Kidney epithelial cell (primary cell): ENCODE measurements at places on chromosomes 7 and 10.

DNA sequence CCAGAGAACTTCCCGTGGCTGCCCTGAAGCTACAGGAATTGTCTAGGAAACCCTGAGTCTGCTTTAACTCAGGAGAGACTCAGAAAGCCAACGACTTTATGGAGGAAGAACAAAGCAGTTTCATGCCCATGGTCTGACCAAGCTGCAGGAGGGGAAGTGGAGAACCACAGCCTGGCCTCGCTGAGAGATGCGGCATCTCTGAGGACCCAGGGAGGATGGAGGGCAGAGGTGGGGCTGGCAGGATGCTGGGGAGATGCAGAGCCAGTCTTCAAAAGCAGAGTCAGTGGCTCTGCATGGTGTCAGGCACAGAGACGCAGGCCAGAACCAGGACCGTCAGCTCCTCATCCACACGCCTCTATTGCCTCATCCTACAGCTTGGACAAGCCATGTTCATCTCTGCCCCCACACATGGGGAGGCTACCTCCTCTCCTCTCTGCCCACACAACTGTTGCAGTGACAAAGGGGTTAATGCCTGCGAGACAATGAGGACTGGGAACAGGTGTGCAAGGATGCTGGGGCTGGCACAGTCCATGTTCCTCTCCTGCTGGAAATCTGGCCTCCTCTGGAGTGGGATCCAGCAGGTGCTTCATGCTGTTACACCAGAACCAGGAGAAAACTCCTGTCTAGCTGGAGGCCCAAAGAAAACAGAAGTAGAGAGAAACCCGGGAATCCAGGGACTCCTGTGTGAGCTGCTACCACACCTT is 267.0 kb downstream of the PLXNA4 start:
- DNase-seq = no peak

DNA sequence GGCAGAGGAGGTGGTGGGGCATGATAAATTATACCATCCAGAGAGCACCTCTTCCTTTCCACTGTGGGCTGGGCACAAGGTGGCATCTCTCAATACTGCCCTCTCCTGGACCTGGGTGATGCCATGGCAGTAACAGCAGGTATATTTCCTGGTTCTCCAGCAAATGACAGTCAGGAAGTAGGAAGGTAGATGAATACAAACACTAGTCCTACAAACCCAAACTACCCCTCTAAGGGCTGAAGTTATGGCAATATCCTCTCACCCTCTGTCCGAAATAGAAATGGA is 1004.9 kb downstream of the KCNMA1 start:
- DNase-seq = no peak

- DNase-seq = no peak
Observed at GRCh38 chr7:12607134-12607533, 36.6 kb downstream of the SCIN start.

DNA sequence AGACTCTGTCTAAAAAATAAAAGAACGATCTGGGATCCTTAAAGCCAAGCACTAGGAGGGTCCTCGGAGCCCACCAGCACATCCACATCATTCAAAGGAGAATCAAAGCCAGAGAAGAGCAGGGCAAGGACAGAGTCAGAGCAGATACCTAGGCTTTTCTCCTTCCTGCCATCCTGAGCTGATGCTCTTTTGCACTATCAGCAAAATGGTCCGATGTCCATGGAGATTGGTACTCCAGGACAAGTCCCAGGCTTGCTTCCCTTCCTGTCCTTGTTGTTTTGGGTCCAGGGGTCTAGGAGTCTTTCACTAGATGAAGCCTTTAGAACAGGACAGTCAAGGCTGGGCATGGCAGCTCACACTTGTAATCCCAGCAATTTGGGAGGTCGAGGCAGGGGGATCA is 58.0 kb upstream of the ELN start:
- no peak for DNase-seq

- no peak for DNase-seq
Observed at GRCh38 chr7:157388301-157388700, 51.5 kb downstream of the DNAJB6 start.

GRCh38 chr10:106706127-106706526 is 458.4 kb downstream of the SORCS1 start:
- DNase-seq = no peak

DNA sequence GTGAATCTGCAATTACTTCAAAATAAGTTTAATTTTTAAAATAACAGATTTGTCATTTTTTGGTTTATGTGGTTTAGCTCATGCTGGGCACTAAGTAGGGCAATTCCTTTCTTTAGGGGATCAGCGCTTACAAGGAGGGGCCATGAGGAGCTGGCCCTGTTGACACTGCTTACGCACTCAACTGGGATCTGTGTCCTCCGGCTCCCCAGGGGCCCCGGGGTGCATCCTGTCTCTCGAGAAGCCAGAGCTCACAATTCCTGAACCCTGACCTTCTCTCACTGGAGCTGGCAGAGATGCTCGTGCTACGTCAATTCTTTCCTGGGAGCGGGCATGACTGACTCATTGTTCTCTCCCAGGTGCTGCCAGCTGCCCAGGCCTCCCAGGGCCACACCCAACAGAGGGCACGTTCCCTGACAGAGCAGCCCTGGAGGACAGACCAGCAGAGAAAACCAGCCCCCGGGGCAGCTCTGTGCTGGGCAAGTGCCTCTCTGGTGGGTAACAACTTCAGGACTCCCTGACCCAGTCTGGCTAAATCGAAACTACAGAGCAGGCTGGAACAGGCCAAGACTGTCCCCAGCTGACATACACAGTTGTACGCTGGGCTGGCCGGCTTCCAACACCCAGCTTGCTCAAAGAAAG is 36.8 kb downstream of the CTBP2 start:
- peak; percentile 53 for DNase-seq

DNA sequence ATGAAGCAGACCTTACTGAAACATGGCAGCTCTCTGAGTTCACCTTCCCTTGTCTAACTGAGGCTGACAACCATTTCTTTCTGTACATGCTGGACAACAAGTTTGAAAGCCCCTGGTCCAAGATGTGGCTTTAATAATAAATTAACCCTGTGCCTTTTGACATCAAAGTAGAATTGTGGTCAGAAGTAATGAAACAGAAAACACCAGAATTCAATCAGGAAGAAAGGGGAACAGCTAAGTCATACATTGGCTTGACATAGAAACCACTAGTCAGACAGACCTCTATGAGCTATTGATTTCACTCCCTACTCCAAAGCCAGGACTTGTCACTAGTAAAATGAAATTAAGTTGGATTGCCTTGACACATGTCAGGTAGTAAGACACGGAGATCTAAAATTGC is 175.2 kb upstream of the ASAH2 start:
- DNase-seq = no peak

- DNase-seq = no peak
Observed at GRCh38 chr7:100221231-100221718, 1.5 kb downstream of the PVRIG start.

GRCh38 chr7:130490888-130491804 is 739 bp upstream of the MEST start:
- no peak for DNase-seq

- DNase-seq = no peak
Observed at GRCh38 chr7:3486841-3487240, 185.8 kb downstream of the SDK1 start.

DNA sequence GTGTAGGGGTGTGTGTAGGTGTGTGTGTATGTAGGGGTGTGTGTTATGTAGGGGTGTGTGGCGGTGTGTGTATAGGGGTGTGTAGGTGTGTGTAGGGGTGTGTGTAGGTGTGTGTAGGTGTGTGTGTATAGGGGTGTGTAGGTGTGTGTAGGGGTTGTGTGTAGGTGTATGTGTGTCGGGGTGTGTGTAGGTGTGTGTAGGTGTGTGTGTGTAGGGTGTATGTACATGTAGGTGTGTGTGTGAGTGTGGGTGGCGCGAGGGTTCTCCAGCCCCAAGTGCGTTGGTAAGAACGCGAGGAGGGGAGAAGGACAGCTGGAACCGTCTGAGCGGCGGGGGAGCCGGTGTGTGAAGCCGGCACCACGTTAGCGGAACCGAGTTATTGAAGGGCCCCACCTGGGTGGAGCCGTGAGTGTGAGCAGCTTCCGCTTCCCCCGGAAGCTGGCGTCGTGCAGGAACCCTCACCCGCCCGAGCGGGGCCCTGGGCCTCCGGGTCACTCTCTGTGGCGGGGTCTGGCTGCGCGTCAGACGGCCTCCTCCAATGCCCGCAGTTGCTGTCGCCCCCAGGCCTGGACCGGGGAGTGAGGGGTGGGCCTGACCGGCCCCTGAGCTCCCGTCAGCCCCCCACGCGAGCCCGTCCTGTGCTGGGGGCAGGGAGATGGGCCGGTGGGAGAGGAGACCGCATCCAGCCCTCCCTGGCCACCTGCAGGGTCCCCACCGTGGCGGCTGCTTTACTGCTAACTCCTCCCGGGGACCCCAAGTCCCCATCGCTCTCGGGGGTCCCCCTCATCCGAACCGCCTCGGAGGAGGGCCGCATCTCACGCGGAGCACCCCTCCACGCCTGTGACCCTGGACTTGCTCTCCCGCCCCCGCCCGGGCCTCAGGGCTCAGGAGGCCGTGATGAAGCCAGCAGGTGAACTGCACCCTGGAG is 49.6 kb upstream of the PSMG3 start:
- no peak for DNase-seq

DNA sequence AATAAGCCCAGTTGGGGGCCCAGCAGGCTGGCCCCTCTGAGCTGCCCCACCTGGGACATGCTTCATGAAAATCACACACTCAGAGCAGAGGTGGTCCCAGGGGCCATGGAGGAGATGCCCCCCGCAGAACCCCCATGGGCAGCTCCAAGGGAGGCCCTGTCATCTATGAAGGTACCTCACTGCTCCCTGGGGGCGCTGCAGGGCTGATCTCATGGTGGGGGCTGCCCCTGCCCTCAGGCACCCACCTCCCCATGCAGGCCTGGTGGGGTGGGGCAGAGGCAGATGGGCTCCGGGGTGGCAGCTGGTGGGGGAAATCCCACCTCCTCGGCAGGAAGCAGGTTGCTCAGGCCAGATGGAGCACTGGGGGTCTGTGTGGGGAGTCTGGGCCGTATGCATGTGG is 60.5 kb downstream of the YKT6 start:
- DNase-seq = no peak

DNA sequence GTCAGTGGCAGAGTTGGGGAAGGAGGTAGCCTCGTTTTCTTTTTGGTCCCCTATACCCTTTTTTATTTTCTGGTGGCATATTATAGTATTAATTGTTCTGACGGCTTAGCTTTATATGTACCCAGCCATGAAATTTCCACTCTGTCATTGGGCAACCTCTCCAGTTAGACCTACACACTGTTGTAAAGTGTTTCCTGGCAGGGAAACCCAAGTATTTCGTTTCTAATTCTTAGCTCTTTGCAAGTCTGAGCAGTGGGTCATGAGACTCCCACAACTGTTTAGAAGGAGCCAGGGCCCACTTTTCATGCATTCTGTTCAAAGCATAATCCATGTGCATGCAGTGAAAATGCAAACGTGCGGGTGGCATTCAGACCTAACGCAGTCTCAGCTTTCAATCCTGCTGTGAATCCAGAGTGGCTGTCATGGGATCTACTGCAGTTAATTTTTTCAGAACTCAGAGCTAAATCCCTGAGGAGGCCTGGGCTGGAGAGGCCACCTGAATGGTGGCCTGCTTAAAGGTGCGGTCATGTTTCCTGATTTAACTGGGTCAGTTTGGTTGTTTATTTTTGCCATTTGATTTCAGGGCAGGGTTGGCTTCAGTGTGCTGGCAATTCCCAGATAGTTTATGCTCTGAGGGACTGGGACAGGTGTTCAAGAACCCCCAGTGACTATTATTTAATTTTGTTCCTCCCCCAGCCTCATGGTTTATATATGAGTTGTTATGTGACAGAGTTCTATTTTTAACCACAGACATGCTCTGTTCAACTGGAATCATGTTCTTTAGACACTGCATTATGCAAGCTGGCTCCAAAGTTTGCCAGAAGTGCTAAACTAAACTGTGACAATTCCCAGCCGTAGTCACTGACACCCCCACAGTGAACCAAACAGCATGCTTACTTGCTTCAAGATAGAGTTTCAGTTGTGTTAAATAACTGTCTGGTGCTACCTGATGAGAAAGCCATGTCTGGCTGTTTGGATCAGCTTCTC is 27.4 kb upstream of the SYPL1 start:
- no peak for DNase-seq

DNA sequence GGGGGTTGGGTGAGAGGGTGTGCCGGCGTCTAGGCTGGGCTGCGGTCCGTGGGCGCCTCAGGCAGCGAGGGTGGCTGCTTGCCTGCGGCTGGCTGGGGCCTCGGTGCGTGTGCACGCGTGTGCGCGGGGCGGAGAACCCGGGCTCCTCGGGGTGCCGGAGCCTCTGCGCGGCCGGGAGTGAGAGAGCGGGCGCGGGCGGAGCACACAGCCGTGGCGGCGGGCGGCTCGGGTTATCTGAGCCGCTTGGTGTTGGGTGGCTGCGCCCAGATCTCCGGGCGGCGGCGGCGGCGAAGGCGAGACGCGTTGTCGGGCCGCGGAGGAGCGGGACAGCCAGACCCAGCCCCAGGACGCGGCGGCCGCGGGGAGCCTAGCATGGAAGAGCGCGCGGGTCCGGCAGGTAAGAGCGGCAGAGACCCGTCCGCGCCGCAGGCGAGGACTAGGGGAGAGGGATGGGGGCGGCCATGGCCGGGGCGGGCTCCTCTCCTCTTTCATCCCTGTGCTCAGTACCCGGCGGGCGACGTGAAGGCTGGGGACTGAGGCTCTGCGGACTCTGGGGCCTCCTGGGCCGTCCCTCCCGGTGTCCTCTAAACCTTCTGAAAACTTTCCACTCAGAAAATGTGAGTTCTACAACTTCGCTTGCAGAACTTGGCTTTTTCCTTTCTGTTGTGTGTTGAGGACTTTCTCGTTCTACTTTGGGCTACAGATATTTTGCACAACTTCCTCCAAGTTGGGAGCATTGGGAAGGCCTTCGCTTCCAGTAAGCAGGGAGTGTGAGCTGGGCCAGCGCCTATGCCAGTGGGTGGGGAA is 9.8 kb upstream of the PAX2 start:
- DNase-seq = no peak

DNA sequence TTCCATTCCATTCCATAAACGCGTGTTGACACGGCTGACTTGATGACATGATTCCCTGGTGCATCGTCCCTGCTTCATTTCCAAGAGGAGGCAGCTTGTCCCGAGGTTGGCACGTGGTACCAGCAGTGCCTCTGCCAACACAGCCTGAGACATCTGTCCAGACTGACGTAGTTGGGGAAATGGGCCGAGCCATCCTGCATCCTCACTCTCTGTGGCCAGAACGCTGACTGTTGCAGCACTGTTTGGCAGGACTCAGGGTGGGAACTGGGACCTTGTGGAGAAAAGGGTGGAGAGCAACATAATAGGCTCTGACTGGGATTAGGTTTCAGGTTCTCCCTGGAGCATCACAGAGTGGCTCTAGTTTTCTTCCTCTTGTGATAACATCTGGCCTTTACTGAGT is 118.6 kb upstream of the BTBD16 start:
- DNase-seq = no peak

GRCh38 chr7:34320412-34320811 is 337.6 kb upstream of the NPSR1 start:
- DNase-seq = no peak

GRCh38 chr7:97025983-97026714 is 1.5 kb upstream of the DLX5 start:
- no peak for DNase-seq
